ENCODE measurements at places on chromosomes 5 and 9.

GRCh38 chr5:13624283-13625074, 320.0 kb downstream of the DNAH5 start:
- DNase-seq: no peak

- DNase-seq: no peak
Measured at GRCh38 chr5:147081311-147081764, 153.5 kb upstream of the STK32A start.

DNA sequence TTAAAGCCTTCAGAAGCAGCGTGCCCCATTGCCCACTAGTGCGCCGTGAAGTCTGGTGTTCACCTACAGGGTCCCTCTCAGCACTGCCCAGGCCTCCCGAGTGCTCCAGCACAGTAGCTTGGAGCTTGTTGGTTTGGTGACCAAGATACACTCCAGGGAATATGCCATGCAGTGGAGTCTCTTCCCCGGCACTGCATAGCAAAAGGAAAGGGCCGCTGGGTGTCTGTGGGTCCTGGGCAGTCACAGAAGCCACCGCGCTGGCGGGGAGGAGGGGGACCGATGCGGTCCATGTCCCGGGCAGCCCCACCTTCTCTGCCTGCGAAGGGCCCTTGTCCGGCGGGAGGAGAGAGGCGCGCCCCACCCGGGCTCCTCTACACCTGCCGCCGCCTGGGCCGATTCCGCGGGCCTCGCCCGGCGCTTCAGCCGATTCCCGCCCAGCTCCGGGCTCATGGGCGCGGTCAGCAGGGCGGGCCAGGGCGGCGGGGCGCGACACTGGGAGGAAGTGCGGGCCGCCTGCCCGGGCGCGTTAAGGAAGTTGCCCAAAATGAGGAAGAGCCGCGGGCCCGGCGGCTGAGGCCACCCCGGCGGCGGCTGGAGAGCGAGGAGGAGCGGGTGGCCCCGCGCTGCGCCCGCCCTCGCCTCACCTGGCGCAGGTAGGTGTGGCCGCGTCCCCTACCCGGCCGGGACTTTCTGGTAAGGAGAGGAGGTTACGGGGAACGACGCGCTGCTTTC, at the start of gene SYK:
SYK (plus strand) TSS at position 579 of the 732 bp plus-strand sequence. CDS start 42,080 bp downstream, outside the sequence.
- DNase-seq: no peak

- DNase-seq: no peak
Measured at GRCh38 chr9:85483208-85483607, 258.5 kb downstream of the AGTPBP1 start.

- no peak for DNase-seq
Measured at GRCh38 chr9:69877852-69878514, 57.4 kb downstream of the CFAP95 start.

GRCh38 chr5:77356740-77357139, 135.4 kb downstream of the WDR41 start:
- no peak for DNase-seq

DNA sequence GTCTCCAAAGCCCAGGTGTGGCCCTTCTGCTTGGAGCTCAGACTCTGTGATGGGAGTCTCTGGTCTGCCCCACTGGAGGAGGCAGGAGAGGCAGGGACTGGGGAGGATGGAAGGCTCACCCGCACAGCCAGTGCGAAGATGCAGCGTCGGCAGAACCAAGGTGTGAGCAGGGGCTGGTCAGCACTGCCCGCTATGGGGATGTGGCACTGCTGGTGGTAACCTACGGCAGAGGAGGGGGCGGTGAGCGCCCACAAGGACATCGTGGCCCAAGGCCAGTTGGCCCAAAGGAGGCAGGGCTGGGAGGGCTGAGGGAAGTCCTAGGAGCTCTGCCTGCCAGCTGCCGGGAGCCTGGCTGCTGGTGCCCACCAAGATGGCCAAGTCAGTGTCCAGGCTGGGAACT, 7.3 kb downstream of the PHF19 start:
- no peak for DNase-seq

GRCh38 chr5:153827397-153827796, 211.3 kb downstream of the FAM114A2 start:
- DNase-seq: no peak

- no peak for DNase-seq
Measured at GRCh38 chr5:123083298-123083697, 5.7 kb upstream of the PRDM6 start.

DNA sequence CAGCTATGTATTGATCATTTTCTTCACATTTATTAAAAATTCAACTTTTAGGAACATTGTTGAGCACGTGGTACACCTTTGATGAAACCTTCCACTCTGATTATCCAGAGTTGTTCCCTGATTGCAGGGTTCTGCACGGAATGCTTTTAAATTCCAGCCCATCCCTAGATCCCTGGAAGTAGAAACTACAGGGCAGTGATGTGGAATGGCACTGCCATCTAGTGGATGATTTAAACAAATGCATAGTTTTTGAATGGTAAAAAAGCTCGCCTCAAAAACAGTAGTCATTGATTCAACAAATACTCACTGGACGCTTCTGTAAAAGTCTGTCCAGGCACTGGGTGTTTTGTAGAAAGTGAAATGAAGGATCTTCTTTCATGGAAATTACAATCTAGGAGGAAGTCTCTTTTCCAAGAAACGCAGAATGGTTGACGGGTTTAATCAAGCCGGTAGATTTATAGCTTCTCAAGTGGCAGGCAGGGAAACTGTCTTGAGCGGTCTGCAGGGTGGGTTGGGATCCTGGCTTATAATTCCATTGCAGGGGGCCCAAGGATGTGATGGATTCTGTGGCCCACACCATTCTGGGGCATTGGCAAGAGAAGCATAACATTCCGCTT, 118.4 kb downstream of the ARHGAP26 start:
- peak; percentile 11 for DNase-seq

GRCh38 chr9:125088752-125089151, 54.6 kb downstream of the SCAI start:
- DNase-seq: no peak

DNA sequence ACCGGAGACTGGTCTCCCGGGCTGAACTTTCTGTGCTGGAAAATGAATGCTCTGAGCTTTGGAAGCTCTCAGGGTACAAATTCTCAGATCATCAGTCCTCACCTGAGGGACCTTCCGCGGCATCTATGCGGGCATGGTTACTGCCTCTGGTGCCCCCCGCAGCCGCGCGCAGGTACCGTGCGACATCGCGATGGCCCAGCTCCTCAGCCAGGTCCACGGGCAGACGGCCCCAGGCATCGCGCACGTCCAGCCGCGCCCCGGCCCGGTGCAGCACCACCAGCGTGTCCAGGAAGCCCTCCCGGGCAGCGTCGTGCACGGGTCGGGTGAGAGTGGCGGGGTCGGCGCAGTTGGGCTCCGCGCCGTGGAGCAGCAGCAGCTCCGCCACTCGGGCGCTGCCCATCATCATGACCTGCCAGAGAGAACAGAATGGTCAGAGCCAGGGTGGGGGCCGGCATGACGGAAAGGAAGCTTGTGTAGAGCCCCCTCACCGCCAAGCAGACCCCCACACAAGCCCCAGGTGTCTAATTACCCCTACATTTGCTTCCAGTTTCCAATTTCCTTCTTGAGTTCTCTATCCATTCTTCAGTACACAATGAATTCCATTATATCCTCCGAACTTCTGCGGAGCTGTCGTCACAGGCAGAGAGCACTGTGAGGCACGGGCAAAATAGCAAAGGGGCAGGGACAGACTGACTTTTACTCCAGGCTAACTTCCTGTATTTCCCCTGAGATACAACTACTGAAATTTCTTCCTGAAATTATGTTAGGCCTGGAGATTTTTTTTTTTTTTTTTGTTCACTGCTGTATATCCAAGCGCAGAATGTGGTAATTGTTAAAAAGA, 23.2 kb downstream of the CDKN2A start:
- no peak for DNase-seq

DNA sequence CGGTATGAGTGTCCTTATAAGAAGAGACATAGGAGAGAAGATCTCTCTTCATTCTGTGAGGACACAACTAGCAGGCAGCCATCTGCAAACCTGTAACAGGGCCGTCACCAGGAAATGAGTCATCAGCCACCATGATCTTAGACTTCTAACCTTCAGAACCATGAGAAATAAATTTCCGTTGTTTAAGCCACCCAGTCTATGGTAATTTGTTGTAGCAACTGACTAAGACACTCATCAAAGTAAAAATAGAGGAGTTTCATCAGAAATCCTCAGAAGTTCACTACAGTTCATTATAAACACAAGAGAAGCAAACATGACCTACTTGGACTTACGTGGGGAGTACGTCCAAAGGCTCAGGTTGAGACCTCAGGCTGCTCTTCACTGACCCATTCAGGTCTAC, 357.7 kb downstream of the SEMA5A start:
- DNase-seq: no peak

GRCh38 chr9:89729954-89730530, 125.2 kb downstream of the GADD45G start:
- DNase-seq: no peak

- DNase-seq: no peak
Measured at GRCh38 chr5:74953937-74954720, 87.9 kb upstream of the FAM169A start.

DNA sequence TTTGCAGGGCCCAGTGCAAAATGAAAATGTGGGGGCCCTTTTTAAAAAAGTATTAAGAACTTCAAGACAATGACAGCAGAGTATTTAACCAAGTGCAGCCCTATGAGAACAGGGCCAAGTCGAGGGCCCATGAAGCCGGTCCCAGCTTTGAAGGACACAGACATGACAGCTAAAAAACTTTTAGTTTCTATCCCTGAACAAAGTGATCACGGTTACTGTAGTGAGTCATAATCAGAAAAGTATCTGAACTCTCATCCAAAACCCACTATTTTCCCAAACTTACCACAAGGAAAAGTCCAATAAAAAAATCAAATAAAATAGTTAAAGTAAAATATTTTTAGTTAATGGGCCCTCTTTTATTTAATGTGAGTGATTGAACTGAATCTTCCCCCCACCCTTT, 126.0 kb downstream of the MEF2C start:
- no peak for DNase-seq
